NCI-H2107 (cell line): ENCODE measurements at places on chromosomes 11 and 22.

- no peak for DNase-seq
Measured at GRCh38 chr22:49068861-49069500, 758.7 kb downstream of the BRD1 start.

DNA sequence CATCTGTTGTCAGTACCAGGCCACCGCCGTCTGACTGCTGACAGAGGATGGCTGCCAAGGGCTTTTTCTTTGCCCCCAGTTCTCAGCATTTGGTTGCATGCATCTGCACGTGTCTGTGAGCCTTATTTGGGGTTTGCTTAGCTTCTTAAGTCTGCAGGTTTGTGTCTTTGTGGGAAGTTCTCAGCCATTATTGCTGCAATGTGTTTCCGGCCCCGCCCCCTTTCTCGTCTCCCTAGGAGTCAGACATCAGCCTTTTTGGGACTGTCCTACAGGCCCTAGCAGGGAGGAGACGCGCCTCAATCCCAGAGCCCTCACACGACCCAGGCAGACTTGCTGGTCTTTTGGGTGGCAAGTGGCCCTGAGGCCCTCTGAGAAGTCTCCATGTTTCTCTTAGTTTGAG, 8.0 kb downstream of the MOB2 start:
- no peak for DNase-seq

GRCh38 chr11:80083531-80083951, 642.7 kb upstream of the TENM4 start:
- DNase-seq: no peak

DNA sequence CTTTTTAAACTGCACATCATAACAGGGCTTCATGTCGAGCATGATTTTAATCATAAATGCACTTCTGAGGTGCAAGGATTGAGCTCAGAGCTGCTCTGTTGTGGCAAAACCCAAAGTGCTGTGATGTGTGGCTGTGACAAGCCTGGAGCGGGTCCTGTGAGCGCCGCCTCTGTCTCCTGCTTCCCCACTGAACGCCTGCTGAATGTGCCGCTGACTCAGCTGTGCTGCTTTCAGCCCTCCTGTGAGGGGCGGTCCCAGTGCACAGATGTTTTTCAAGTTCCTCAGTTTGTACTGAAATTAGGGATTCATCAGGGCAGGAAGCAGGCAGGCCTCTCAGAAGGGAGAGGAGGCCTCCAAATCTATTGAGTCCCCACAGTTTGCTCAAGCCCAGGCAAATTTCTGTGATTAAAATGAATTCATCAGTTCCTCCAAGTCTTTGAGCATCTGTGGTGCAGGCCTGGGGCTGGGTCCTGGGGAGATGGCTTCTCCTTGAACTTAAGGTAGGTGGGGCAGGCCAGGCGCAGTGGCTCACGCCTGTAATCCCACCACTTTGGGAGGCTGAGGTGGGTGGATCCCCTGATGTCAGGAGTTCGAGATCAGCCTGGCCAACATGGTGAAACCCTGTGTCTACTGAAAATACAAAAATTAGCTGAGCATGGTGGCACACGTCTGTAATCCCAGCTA, 3.0 kb upstream of the GTSE1 start:
- DNase-seq: no peak

DNA sequence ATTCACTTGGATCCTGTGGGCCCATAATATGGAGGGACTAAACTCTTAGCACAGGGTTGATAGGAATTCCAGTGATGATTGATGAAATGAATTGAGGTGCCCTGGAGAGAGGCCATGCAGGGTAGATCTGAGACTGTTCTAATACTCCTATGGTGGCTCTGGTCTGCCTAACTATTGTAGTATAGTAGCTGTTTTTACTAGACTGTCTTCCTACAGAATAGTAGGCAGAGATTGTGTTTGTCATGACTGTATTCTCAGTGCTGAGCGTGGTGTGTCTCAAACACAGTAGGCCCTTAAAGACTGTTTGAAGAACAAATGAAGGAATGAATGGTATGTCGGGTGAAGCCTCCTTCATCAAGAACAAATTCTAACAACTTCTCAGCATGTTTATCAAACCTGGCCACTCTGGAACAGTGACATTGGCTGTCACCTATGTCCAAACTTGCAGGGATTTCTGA, 107.0 kb upstream of the SESN3 start:
- DNase-seq: no peak
